Renal cortex interstitium (tissue), 15 donors: ENCODE measurements at places on chromosomes 3 and 15.

GRCh38 chr3:101931081-101931480 lies 81.8 kb downstream of the NFKBIZ start:
- no peak for DNase-seq

- DNase-seq: no peak
Measured at GRCh38 chr3:51620543-51620942, 50.5 kb upstream of the TEX264 start.

- no peak for DNase-seq
Measured at GRCh38 chr3:117580806-117581205, 871.2 kb downstream of the TUSC7 start.

DNA sequence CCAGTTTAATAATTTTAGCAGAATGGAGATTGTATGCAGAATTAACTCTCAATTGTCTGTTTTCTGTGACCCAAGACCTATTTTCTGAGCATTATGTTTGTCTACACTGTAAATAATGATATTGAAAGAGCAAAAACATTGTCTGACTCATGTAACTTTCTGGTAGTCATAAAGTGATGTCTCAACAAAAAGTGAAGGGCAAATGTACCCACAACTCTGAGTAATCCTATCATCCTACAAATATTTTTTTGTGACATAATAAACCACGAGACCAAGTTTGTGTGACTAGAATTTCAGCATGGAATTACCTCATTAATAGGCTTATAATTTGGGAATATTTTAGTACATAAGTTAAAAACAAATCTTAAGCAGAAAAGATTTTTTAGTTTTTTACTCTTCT lies 15.4 kb upstream of the ABHD10 start:
- DNase-seq: no peak

DNA sequence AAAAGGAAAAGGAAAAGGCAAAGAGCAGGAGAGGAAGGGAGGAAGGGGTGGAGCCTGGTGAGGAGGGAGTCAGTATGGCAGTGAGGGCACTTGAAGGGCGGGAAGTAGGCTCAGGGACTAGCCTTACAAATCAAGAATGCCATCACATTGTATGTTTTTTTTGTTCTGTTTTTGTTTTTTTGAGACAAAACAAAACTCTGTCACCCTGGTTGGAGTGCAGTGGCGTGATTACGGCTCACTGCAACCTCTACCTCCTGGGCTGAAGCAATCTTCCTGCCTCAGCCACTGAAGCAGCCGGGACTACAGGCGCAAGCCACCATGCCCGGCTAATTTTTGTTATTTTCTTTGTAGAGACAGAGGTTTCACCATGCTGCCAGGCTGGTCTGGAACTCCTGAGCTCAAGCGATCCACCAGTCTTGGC lies 10.5 kb upstream of the PIK3CB start:
- no peak for DNase-seq

DNA sequence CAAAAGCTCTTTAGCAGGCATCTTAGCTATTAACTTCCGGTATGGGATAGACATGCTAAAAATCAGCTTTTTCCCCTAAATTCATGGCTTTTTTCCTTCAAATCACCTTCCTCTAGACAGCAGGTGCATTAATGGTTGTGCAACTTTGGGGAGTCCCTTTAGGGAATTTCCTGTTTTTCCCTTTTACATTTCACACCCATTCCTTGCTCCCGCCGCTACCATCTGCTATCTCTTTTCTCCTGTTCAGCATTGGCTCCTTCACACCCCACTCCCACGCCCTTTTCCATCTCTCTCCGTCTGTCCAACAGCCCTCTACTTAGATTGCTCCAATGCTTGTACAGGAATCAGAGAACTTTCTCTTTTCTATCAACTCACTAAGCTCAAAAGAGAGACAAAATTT lies 43.4 kb downstream of the FEZF2 start:
- DNase-seq: no peak

- no peak for DNase-seq
Measured at GRCh38 chr15:82828075-82828474, 18.6 kb downstream of the WHAMM start.

- no peak for DNase-seq
Measured at GRCh38 chr3:160540551-160540950, 24.8 kb downstream of the KPNA4 start.

- no peak for DNase-seq
Measured at GRCh38 chr15:51374131-51374530, 32.7 kb downstream of the GLDN start.

- DNase-seq: no peak
Measured at GRCh38 chr15:95615436-95615835, 715.1 kb upstream of the NR2F2 start.

GRCh38 chr3:178537122-178537705 lies 978 bp downstream of the KCNMB2 start:
- DNase-seq: no peak

GRCh38 chr15:69128667-69129311 lies 31.6 kb upstream of the GLCE start:
- DNase-seq: no peak

DNA sequence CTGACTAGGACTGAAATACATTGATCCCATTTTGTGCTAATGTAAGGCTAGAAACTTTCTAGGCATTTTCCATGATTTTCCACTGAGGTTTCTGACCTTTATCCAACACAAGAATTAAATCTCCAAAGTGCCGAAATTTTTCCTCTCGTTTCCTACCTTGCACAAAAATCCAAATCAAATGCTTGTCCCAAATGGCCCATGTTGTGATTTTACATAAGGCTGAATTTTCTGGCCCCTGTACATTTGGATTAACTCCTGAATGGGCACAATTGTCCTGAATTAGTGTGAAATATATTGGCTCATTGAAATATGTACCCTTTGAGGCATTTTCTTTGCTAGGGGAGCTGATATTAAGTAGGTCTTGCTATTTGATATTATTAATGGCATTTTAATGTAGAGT lies 105.6 kb upstream of the CBLB start:
- DNase-seq: no peak

GRCh38 chr15:89346516-89347231 lies 12.1 kb upstream of the POLG start:
- no peak for DNase-seq

- DNase-seq: no peak
Measured at GRCh38 chr15:98076021-98076816, 115.7 kb downstream of the ARRDC4 start.

GRCh38 chr3:184583578-184584451 lies 22.2 kb downstream of the EPHB3 start:
- no peak for DNase-seq

- DNase-seq: no peak
Measured at GRCh38 chr15:39539466-39539865, 41.4 kb upstream of the THBS1 start.

- no peak for DNase-seq
Measured at GRCh38 chr15:77221174-77221573, 150.3 kb upstream of the TSPAN3 start.

- DNase-seq: peak; percentile 46
Measured at GRCh38 chr15:64905119-64905831, 6.4 kb upstream of the ANKDD1A start.

- DNase-seq: no peak
Measured at GRCh38 chr15:31264559-31265089, 62.0 kb upstream of the KLF13 start.

- DNase-seq: no peak
Measured at GRCh38 chr3:195462308-195462610, 19.4 kb upstream of the ACAP2 start.

DNA sequence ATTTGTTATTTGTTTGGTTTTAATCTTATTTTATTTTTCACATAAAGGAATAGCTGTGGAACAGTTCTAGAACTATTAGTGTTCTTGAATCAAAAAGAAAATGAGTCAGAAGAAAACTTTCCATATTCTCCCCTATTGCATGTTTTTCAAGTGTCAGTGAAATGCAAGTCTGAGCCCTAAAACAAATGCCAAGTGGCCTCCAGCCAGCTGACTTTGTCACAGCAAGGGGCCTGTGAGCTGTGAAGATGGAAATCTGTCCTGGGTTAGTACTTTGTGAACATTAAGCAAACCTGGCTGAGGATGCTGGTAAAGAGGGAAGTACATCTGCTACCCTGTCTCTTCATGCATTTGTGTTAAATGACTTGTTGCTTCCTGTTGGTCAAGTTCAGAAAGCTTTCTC lies 14.2 kb downstream of the LRRC49 start:
- DNase-seq: no peak

GRCh38 chr3:122787872-122788271 lies 5.8 kb downstream of the HSPBAP1 start:
- DNase-seq: no peak

- no peak for DNase-seq
Measured at GRCh38 chr15:47158573-47158972, 558.7 kb upstream of the SEMA6D start.
